ENCODE measurements at places on chromosomes 1 and 21.

DNA sequence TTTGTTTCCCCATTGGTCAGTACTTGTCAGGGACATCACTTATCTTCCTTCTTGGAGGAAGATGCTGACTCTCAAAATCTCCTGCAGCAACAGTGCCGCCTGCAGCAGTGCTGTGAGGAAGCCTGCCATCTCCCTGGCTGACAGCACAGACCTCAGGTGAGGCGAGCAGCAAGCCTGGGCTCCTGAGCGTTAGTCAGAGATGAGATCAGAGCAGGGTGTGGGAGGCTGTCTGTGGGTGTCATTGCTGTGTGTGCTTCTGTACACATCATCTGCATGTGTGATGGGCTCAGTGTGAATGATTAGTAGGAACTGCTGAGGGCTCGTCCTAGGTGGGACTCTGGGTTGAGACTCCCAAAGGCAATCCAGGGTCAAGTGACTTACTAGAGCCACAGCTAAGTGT is 6.1 kb downstream of the STRIP1 start:
- no peak for DNase-seq

GRCh38 chr1:221712198-221712684 is 29.6 kb downstream of the DUSP10 start:
- no peak for DNase-seq

GRCh38 chr1:234707641-234708040 is 97.7 kb upstream of the IRF2BP2 start:
- no peak for DNase-seq

DNA sequence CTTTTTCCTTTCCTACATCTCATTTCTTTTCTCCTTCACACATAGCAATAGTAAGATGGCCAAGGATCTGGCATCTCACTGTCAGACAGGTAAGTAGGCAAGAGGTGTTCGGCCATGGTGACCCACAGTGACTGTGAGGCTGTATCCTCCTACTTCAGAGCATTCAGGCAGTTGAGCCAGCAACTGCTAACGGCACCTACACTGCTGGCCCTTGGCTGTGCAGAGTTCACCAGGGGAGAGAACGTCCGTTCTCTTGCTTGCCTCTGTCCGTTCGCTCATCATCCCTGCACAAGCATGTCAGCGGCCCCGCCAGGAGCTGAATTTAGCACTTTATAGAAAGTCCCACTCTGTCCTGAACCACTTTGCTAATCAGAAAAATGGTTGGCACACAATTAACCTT is 113.6 kb downstream of the GREM2 start:
- no peak for DNase-seq

- no peak for DNase-seq
Measured at GRCh38 chr1:223479718-223480425, 86.7 kb downstream of the CCDC185 start.

- no peak for DNase-seq
Measured at GRCh38 chr1:24980836-24981630, 51.0 kb upstream of the RUNX3 start.

- DNase-seq, result no peak
Measured at GRCh38 chr1:215001419-215002021, 81.0 kb upstream of the KCNK2 start.

GRCh38 chr1:163161841-163162240 is 40.9 kb downstream of the RGS5 start:
- DNase-seq, result no peak

DNA sequence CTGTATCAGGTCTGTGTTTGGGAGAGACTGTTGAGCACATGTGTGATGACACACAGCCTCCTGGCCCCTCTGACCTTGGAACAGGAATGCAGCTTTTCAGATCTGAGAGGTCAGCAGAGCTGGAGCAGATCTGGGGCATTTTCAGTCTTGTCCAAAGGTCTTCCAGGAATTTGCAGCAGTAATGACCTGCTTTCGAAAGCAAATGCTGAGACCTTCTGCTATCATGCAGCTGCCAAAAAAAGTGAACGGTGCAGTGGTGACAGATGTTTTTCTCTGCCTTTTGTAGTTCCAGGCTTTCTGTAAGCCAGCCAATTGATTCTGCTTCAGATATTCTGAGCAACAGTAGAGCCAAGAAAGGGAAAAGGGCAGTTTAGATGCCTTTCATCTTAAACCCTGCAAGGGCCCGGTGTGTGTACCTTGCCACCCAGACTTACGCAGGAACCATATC is 137.8 kb upstream of the COA6 start:
- DNase-seq, result no peak

DNA sequence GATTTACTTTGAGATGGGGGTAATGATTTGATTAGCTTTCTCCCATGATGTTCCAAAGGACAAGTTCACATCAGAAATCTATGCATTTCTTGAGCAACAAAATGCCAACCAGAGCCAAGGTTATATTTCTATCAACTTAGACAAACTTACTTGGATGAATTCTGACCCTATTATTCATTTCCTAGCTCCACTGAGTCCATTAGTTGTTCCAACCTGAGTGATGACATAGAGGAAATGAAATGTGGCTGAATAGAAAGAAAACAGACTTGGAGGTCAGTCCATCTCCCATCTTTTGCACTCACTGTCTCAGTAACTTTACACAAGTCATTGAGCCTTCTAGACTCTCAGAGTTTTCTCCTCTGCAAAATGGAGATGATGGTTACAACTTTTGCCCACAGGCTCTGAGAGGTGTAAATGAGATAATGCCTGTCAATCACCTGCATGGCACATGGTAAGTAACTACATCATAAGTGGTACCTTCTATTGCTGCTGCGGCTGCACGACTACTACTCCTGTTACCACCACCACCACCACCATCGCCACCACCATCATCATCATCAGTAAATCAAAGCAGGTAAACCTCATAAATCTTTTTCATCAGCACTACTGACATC is 98.2 kb downstream of the PTPN14 start:
- no peak for DNase-seq

DNA sequence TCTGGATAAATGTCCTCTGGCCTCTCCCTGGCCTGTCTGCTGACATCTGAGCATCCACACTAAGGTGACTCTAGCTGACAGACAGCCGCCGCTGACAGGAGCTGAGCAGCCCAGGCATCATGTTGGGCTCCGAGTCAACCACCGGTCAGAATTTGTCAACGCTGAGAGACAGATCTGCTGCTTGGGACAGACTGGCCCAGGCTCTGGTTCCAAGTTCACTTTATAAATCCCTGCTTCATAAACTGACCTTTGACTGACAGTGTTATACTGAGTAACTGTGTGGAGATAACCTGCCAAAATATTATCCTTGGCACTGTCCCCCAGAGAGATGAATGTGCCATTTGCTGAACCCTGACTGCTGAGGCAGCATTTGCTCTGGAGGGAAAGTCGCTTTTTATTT is 616.7 kb downstream of the NPHP4 start:
- no peak for DNase-seq

DNA sequence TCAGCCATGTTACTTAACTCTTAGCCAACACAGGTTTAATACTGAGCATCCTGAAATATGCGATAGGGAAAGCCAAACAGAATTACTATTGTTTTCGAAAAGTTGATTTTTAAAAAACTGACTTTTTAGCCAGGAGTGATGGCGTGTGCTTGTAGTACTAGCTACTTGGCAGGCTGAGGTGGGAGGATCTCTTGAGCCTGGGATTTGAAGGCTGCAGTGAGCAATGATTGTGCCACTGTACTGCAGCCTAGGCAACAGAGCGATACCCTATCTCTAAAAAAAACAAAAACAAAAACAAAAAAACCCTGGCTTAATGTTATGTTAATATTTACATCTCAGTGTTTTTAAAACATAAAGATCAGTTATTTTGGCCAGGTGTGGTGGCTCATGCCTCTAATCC is 16.7 kb downstream of the NMNAT1 start:
- no peak for DNase-seq

DNA sequence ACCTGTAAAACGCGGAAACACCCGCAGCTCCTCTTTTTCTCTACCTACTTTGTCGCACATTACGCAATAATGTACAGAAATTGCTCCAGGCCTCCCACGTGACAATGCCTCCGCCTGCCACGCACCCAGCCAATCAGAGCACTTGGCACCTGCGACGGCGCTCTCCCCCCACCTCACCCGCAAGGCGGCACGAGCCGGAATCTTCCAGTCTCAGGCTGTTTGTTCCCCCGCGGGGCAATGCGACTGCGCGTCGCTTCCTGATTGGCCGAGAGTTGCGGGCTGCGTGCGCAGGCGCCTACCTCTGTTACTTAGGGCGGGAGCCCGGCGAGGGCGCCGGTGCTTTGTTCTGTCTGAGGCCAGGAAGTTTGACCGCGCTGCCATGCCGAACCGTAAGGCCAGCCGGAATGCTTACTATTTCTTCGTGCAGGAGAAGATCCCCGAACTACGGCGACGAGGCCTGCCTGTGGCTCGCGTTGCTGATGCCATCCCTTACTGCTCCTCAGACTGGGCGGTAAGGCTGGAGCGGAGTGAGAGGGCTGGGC is at the start of gene MAEL:
MAEL (plus strand) TSS at position 307 of the 542 bp plus-strand sequence; CDS start at position 380, 73 bp downstream.
- DNase-seq, result no peak

GRCh38 chr21:31658053-31658452 is 1.4 kb upstream of the SOD1 start:
- DNase-seq, result no peak

GRCh38 chr1:171251042-171251951 is 3.0 kb downstream of the FMO1 start:
- no peak for DNase-seq

GRCh38 chr1:109718495-109718894 is 6.4 kb downstream of the GSTM5 start:
- DNase-seq, result no peak

DNA sequence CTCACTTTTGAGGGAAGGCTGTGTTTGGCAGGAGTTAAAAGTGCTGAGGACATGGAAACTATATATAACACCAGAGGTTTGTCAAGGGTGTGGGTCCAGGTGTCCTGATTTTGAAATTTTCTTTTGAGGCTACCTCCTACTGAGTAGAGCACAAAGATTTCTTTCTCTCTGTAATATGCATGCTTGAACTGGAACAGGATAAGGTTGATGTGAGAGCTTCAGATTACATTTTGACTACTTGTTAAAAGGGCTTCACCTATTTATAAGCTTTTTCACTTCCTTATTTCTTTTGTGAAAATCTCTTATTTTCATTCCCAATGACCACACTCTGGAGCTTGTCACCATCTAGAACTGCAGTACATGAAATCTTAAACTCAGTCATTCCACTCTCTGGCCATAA is 59.8 kb upstream of the PLA2G4A start:
- DNase-seq, result no peak

DNA sequence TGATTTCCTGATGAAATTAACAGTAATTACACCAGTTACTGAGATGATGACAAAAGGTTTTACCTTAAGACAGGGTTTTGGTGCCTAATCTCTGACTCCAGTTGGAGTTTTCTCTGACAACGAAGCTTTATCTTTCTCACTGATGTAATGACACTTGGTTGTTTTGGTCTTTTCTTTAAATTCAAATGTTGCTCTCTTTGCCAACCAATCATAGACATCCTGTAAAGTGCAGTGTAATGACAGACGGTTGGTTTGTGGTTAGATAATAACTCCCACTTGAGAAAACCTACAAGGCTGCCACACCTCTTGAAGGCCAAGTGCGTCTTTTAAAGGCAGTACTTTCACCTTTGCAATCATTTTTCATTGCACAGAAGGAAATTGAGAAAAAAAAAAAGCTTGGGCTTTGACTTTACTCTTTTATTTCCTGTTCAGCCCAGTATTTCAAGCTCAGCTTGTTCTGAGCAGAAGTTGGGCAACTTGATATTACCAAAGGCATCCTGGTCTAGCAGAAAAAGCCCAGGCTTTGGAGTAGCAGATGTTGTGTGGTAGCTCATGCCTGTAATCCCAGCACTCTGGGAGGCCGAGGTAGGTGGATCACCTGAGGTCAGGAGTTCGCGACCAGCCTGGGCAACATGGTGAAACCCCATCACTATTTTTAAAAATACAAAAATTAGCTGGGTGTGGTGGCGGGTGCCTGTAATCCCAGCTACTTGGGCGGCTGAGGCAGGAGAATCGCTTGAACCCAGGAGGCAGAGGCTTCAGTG is 14.9 kb downstream of the PDIK1L start:
- no peak for DNase-seq

DNA sequence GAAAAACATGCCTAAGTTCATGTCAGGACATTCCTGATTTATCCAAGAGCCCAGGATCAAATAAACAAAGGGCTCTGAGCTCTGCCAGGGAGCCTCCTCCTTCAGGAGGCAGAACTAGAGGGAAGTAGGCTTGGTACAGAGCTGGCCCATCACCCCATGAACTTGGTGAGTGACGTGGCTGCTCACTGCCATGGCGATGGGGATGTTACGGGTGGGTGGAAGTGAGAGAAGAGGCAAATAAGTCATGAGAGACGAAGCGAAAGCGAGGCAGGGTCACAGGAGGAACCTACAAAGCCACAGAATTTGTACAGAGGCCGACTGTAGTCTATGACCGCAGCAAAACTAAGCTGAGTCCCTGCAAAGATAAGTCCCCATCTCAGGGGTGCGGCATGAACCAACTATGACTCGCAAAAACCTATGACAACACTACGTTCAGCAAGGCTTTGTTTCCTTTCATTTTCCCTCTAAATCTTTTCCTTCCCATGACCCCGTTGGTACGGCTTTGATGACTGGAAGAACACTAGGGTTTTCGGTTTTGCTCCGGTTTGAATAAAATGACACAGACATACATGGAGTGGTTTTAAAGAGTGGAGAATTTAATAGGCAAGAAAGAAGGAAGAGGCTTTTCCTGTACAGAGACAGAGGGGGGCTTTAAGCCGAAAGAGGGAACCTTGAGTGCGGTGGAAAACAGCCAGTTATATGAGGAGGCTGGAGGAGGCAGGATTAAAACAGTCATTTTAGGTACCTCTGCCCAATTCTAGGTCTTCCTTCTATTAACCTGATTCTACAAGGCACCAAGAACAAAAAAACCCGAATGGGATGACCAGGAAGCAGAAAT is 74.1 kb downstream of the CD46 start:
- DNase-seq, result peak; percentile 80

Measured in stimulated activated CD4-positive, alpha-beta T cell treated with anti-CD3 and anti-CD28 coated beads, Interleukin-12 subunit alpha, Interleukin-12 subunit beta, amount 100 ng/mL, for 48 hours (primary cell).